ENCODE measurements at places on chromosomes 2 and 18. TPM values are rescaled to one million over a fixed set of nuclear protein-coding genes. Genes with fewer than 3 reads are reported as not detected.

- DNase-seq, result no peak
Measured at GRCh38 chr2:80105015-80105640, 199.4 kb downstream of the LRRTM1 start.

DNA sequence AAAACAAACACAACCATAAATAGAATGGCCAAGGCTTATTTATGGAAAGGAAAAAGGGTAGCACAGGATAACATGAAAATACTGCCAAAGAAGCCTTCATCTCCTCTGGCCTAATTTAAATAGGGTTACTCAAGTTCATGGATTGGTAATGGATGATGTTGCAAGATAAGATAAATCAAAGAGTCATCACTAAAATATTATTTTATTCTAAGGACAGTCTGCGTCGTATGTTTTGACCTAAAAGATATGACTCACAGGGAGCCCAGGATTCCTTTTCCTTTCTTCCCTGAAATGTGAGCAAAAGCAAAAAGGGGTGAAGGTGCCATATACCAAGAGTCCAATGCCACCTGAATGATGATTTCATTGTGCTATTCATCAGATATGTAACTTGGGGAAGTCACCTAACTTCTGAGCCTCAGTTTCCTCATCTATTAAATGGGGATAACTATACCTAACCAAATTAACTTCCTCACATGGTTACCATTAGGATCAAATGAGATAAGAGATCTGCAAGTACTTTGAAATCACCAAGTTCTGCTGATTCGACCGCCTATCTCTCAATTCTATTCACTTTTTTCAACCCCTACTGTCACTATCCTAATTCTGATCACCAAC lies 137.7 kb downstream of the THADA start:
- peak; percentile 34 for DNase-seq

- no peak for DNase-seq
Measured at GRCh38 chr2:206971805-206972204, 32.5 kb downstream of the CPO start.

- DNase-seq, result no peak
Measured at GRCh38 chr2:173272849-173273248, 81.8 kb upstream of the CDCA7 start.

- DNase-seq, result no peak
Measured at GRCh38 chr2:158663796-158664195, 131.3 kb upstream of the DAPL1 start.

DNA sequence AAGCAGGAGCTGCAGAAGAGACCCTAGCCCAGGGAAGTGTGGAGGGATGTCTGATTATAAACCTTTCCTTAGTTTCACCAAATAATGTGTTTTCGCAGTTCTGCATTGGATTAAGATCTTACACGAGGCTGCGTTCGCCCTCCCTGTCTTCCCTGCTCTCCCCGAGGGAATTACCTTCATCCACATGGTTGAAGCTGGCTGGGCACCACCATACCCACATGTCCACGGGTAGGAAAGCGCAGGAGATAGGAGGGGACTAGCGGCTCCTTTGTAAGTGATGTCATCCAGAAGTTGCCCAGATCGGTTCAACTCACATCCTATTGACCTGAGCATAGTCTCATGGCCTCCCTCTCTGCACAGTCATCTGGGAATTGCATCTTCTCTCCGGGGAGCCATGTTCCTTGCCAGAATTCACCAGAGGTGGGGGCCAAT lies 1.1 kb downstream of the TTL start:
- peak; percentile 66 for DNase-seq

- peak; percentile 47 for DNase-seq
Measured at GRCh38 chr2:37526323-37526722, 145.1 kb downstream of the CDC42EP3 start.

DNA sequence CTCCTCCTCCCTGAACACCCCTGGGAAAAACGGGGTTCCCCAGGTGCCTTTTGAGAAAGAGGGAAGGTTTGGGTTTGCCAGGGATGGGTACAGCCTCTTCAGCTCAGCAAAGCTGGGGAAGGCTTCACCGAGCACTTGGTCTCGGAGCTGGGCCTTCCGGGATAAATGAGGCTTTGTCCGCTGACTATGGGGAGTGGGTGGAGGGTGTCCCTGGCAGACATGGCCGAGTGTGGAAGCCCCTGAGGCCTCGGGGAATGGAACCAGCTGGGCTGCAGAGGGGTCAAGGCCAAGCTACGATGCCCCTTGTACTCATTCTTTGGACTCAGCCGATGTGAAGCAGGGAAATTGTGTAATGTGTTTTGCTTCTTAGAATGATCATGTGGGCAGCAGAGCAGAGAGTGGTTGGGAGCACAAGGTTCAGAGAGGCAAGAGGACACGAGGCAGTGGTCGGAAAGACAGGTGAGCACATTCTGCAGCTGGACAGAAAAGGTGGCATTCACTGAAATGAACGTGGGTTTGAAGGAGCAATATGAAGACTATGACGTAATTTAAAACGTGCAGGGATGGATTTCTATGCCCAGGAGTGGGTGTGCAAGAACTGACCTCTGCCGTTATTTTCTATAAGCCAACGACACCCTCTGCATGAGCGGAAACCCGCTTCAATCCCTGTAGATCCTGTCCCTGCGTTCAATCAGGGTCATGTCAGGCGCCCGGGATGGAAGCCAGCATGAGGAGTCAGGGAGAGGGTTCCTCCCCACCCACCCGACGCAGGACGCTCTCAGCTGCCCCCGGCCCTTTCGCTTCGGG lies 142.6 kb downstream of the PXDN start:
- DNase-seq, result no peak

DNA sequence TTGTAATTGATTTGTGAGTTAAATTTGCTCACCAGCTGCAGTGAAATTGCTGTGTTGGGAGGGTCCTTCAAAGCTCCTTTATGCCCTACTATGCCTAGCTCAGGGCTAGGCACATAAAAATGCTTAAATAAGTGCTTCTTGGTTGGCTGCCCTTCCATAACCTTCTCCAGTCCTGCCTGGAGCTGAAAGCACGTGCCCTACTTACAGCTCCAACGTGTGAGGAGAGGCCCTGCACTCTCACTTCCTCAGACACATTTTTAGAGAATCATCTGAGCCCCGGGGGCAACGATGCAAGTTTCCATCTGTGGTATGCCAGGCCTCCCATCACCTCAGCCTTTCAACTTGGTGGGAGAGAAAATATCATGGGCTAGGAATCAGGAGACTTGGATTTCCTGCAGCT lies 202.7 kb downstream of the BCL11A start:
- DNase-seq, result no peak

DNA sequence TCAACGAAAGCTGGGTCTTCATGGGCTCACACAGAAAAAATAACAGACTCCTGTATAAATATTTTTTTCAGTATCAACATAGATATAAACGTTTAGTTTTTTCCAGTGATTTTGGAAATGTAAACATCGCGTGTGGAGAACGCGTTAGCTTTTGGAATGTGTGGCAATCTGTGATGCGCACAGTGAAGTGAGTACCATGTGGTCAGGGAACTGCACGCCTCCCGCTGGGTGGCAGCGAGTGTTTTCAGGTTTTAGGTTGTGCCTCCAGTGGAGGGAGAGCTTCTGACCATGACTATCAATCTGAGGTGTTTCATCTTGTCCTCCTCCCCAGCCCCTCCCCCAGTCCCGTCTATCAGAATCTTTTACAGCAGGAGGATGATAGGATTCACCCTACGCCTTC lies 127.8 kb downstream of the ARHGAP28 start:
- no peak for DNase-seq

DNA sequence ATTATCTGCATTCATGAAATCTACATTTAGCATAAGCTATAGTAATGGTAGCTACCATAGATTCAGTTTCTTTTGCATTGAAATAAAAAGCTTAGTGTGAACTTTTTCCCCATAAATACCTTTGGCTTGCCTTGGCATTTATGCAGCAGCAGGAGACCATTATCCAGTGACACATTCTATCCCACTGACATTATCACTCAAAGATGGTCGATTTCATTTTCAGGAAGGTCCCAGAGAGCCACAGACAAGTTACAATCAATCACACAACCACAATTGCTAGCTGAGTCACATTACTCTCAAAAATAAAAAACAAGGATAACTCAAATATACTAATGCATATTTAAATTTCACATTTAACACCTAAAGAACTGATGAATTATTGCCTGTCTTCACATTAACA lies 512.7 kb upstream of the CDH2 start:
- DNase-seq, result no peak

GRCh38 chr2:177204417-177204816 lies 8.2 kb upstream of the HNRNPA3 start:
- no peak for DNase-seq

- DNase-seq, result no peak
Measured at GRCh38 chr2:131516011-131516410, 11.7 kb upstream of the CCDC74A start.

KCNIP3 gene
- 1.0 TPM for total RNA-seq

SERPINB4 gene
- total RNA-seq, result not detected

TNP1 gene
- total RNA-seq, result not detected

PSMD1 gene
- total RNA-seq, result 37.6 TPM

ARHGAP15 gene
- not detected for total RNA-seq
